A172 (cell line): ENCODE measurements at places on chromosomes 2 and 18. TPM values are rescaled to one million over a fixed set of nuclear protein-coding genes. Genes with fewer than 3 reads are reported as not detected.

The CHRND gene
- total RNA-seq = not detected in 2 replicates

The WDR75 gene
- 63.3 and 79.0 TPM in 2 replicates for total RNA-seq

The PSMA8 gene
- total RNA-seq = not detected in 2 replicates

GRCh38 chr2:156110890-156111289 lies 221.6 kb downstream of the NR4A2 start:
- DNase-seq = no peak

DNA sequence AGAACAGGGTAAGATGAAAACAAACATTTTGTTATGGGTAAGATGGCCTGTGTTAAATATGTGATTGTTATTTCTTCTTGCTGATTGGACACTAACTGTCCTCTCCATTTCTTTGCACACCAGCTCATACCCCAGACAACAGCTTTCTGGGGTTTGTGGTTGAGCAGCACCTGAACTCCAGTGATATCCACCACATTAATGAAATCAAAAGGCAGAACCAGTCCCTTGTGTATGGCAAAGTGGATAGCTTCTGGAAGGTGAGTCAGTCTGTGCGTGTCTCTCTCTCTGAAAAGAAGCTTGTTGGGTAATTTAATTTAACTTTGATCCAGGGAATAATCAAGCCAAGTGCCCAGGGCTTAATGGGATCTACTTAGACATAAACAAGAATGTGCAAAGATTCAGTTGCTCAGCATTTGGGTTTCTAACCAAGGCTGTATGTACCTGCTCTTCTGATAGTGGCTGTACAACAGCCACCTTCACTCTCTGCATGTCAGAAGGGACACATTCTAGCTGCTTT lies 108.3 kb downstream of the MGAT5 start:
- DNase-seq = no peak

- peak; percentile 51 for DNase-seq
These were observed 37.6 kb upstream of the SPAG16 start for GRCh38 chr2:213246497-213247281.

- DNase-seq = no peak
These were observed 206.3 kb downstream of the AFF3 start for GRCh38 chr2:99936065-99936464.

DNA sequence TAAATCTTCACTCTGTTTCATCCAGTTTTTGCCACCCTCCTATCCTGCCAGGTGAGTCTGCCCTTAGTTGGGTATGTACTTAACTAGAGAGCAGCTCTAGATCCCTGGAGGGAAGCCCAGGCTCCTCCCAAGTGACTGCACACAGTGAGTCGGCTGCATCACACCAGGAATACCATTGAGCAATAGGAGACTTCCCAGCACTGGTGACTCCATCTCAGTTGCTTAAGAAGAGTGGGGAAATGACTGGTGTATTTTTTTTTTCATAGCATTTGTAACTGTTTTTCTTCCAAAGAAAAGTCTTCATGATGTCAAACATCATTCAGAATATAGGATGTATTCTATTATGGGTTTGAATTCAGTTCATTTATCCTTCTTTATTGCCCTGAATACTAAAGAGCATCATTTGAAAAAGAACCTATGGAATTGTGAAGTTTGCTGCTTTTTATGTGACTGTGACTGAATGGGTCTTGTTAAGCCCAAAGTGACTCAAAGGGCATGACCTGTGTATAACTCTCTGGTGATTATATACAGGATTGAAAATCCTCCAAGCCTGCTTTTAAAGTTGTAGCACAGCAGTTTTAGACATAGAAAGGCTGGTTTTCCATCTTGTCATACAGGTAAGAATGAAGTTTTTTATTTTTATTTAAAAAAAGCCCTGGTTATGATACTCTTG lies 84.3 kb downstream of the MAP3K20 start:
- DNase-seq = peak; percentile 90

GRCh38 chr2:205034034-205034433 lies 488.8 kb downstream of the PARD3B start:
- no peak for DNase-seq

- no peak for DNase-seq
These were observed 39.6 kb upstream of the GATA6 start for GRCh38 chr18:22129778-22130177.

- no peak for DNase-seq
These were observed 86.0 kb downstream of the RBMS1 start for GRCh38 chr2:160407393-160408172.

DNA sequence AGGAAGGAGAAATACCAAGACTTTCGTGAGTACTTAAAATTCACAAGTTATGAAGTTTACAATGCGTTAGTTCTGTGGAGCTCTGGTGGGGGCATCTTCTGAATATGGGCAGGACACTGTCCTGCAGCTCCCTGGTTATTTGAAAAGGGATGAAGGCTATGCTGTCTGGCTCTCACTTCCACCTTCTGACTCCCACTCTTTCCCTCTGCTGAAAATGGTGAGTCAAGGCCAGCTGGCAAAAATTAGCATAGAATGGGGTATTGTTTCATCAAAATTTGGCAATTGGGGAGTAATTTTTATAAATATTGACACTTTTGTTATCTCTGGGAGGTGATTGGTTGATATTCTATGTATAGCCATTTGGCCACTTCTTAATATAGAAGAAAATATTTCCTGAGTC lies 177.4 kb downstream of the PARD3B start:
- DNase-seq = no peak

- no peak for DNase-seq
These were observed 45.2 kb upstream of the SCG2 start for GRCh38 chr2:223647258-223647952.

- DNase-seq = no peak
These were observed 41.3 kb downstream of the FAM171B start for GRCh38 chr2:186734957-186735734.

DNA sequence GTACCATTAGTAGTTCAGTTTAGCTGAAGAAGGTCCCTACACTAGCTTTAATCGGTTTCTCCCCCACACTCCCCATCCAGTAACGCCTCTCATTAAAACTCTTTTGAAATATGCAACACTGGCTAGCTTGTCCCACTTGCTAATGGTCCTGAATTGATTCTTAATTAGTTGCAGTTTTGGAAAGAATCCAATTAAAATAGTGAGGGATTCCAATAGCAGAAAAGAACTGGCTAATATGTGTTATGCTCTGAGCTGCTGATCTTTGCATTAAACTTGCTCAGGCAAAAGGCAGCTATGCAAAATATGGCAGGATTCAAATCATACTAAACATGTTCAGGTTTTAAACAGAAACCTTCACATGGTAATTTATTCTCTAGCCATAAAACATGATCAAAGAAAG lies 252.5 kb upstream of the HNRNPA3 start:
- DNase-seq = no peak

DNA sequence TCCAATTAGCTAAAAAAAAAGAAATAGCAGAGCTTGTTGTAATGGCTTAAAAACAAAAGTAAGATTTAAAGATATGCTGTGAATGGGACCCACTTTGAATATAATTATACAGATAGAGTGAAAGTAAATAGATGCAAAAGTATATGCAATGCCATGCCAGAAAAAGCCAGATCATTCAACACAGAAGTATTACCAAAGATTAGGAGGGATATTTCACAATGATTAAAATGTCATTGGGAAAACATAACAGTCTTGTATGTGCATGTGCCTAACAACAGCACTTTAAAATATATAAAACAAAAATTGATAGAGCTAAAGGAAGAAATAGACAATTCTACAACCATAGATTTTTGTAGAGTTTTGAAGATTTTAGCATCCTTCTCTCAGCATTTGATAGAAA lies 19.9 kb upstream of the SIGLEC15 start:
- DNase-seq = no peak

DNA sequence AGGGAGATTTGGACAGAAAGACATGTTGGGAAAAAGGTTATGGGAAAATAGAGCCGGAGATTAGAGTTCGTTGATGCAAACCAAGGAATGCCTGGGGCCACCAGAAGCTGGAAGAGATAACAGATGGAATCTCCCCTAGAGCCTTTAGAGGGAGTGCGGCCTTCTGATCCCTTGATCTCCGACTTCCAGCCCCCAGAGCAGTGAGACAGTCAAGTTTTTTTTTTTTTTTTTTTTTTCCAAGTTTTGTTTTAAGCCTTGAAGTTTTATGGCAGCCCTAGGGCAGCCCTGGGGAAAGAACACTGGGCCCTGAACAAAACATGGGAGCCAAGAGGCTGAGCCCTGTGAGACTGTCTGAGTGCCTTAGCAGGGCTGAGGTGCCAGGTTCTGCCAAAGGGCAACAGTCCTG lies 6.5 kb downstream of the DGKD start:
- no peak for DNase-seq

- DNase-seq = no peak
These were observed 4.1 kb downstream of the SRSF7 start for GRCh38 chr2:38747007-38747424.

- no peak for DNase-seq
These were observed 9.4 kb downstream of the NEU2 start for GRCh38 chr2:233041722-233042323.
